WTC11 (cell line): ENCODE measurements at places on chromosomes 7 and 10.

- H3K4me3 ChIP-seq, result no peak overlapping the region
- DNase-seq, result no peak
- no peaks in the 10 kb centered on the region for H3K27me3 ChIP-seq
Measured at GRCh38 chr10:47368431-47369180, 15.5 kb downstream of the ZNF488 start.

- DNase-seq, result no peak
- H3K36me3 ChIP-seq, result no peaks in the 10 kb centered on the region
- no peak overlapping the region for H3K4me3 ChIP-seq
- no peaks in the 10 kb centered on the region for H3K27me3 ChIP-seq
- H3K27ac ChIP-seq, result no peak overlapping the region
- peaks cover 21% of the 10 kb centered on the region for H3K4me1 ChIP-seq
Measured at GRCh38 chr7:15667991-15668390, 18.5 kb downstream of the MEOX2 start.

DNA sequence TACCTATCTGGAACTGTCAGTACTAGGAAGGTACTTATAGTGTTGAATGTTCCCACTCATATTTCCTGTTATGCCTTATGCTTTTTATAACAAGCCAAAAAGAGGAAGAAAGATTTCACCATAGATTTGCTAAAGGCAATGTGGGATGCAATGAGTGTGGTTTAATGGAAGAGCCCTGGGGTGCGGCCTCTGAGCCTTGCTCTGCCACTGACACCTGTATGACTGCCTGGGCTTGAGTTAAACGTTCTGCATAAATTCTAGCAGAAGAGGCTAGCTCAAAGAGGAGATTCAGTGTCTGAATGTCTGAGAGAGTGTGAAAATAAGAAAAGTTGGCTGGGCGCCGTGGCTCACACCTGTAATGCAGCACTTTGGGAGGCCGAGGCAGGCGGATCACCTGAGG, 143.8 kb downstream of the TPST1 start:
- H3K36me3 ChIP-seq, result no peaks in the 10 kb centered on the region
- peak overlapping the region; percentile 81; the same call in 1 of the 2 replicates for H3K27ac ChIP-seq
- peaks cover 14% of the 10 kb centered on the region for H3K4me1 ChIP-seq
- no peak overlapping the region for H3K4me3 ChIP-seq
- no peaks in the 10 kb centered on the region for H3K27me3 ChIP-seq
- DNase-seq, result no peak

GRCh38 chr10:128657548-128657947, 531.3 kb upstream of the MKI67 start:
- no peak overlapping the region for H3K4me3 ChIP-seq
- no peak overlapping the region for H3K27ac ChIP-seq
- H3K36me3 ChIP-seq, result no peaks in the 10 kb centered on the region
- no peaks in the 10 kb centered on the region for H3K27me3 ChIP-seq
- 0 out of 2 replicates have a peak, but pooled peaks cover 3% of the 10 kb centered on the region for H3K4me1 ChIP-seq

DNA sequence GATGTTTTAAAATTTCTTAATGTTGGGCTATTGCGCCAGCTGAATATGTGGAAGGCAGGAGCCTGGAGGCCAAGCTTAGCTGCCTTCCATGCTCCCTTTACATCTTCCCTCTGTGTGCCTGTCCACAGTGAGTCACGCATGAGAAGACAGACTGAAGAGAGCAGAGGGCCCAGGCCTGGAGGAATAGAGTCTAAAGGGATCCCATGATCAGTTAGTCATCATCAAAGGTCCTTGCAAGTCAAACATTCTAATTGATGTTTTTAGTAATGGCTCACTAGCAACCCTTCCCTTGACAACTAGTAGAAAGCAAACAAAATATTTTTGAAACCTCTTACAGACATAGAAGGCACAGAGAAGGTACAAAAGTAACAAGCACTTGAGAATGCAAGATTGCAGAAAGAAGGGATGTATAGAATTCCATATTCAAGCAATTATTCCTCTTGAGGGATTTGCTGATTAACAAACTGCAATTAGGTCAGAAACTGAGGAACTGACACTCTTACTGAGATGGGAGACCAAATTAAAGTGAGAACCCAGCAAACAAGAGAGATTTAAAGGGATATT, 30.7 kb upstream of the APBB1IP start:
- H3K36me3 ChIP-seq, result no peaks in the 10 kb centered on the region
- no peak overlapping the region for H3K4me3 ChIP-seq
- no peak for DNase-seq
- no peaks in the 10 kb centered on the region for H3K27me3 ChIP-seq
- no peaks in the 10 kb centered on the region for H3K4me1 ChIP-seq

- H3K4me3 ChIP-seq, result no peak overlapping the region
- peaks cover 26% of the 10 kb centered on the region for H3K4me1 ChIP-seq
- no peak overlapping the region for H3K27ac ChIP-seq
- H3K27me3 ChIP-seq, result peaks cover 11% of the 10 kb centered on the region
- DNase-seq, result no peak
Measured at GRCh38 chr10:101308051-101308450, 45.9 kb upstream of the BTRC start.

- H3K27ac ChIP-seq, result no peak overlapping the region
- peaks cover 15% of the 10 kb centered on the region for H3K36me3 ChIP-seq
- DNase-seq, result no peak
Measured at GRCh38 chr10:31918671-31919409, 9.8 kb downstream of the ARHGAP12 start.

DNA sequence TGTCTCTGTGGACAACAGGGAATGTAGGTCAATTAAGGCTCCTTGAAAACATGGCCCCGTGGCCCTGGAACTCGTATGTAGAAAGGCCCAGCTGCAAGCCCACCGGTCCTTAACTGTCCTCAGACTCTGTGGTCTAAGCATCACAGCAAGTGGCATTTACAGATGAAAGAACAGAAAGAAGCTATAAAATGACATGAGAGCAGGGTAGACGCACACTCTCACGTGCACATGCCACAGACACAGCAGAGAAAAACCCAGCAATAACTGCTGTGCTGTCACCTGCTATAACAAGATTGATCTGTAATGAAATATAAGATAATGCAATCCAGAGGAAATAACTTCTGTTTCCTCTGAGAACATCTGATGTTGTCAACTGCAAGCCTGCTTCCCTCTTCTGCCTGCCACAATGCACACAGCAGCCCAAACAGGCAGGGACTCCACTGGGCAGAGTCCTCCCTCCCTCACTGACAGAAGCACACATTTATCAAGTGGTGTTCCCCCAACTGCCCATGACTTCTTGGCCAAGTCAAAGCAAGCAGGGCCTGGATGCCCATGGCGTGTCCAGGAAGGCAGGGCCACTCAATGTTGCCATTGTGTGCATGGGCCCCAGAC, 63.9 kb downstream of the GFRA1 start:
- H3K4me3 ChIP-seq, result no peak overlapping the region
- H3K4me1 ChIP-seq, result no peaks in the 10 kb centered on the region
- no peak overlapping the region for H3K27ac ChIP-seq
- H3K36me3 ChIP-seq, result no peaks in the 10 kb centered on the region

GRCh38 chr10:73802276-73802991, 9.0 kb downstream of the NDST2 start:
- no peaks in the 10 kb centered on the region for H3K27me3 ChIP-seq
- H3K27ac ChIP-seq, result no peak overlapping the region
- no peak for DNase-seq
- H3K36me3 ChIP-seq, result peaks cover 53% of the 10 kb centered on the region
- H3K4me3 ChIP-seq, result no peak overlapping the region
- H3K4me1 ChIP-seq, result no peaks in the 10 kb centered on the region

DNA sequence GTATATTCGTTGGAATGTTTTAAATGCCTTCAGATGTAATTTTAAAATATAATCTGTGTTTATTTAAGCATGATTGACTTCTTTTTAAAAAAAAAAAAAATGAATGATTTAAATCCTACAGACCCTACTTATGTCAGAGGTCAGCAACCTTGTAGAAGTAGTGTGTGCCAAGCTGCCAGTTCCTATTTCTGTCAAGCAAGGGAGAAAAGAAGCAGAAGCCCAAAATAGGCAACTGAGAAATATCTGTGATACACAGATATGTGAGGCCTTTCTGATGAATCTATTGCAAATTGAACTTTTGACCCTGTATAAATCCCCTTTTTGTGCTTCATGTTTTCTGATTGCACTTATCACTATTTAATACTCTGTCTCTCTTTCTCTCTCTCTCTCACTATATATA, 199.5 kb downstream of the LRRN3 start:
- H3K4me1 ChIP-seq, result no peaks in the 10 kb centered on the region
- no peak overlapping the region for H3K27ac ChIP-seq
- no peak for DNase-seq
- peaks cover 12% of the 10 kb centered on the region; the same call in 1 of the 2 replicates for H3K36me3 ChIP-seq

- no peak for DNase-seq
- no peaks in the 10 kb centered on the region for H3K36me3 ChIP-seq
- no peak overlapping the region for H3K4me3 ChIP-seq
- H3K27ac ChIP-seq, result no peak overlapping the region
- peaks cover 10% of the 10 kb centered on the region for H3K4me1 ChIP-seq
- no peaks in the 10 kb centered on the region for H3K27me3 ChIP-seq
Measured at GRCh38 chr7:7699970-7700369, 18.4 kb downstream of the RPA3 start.

DNA sequence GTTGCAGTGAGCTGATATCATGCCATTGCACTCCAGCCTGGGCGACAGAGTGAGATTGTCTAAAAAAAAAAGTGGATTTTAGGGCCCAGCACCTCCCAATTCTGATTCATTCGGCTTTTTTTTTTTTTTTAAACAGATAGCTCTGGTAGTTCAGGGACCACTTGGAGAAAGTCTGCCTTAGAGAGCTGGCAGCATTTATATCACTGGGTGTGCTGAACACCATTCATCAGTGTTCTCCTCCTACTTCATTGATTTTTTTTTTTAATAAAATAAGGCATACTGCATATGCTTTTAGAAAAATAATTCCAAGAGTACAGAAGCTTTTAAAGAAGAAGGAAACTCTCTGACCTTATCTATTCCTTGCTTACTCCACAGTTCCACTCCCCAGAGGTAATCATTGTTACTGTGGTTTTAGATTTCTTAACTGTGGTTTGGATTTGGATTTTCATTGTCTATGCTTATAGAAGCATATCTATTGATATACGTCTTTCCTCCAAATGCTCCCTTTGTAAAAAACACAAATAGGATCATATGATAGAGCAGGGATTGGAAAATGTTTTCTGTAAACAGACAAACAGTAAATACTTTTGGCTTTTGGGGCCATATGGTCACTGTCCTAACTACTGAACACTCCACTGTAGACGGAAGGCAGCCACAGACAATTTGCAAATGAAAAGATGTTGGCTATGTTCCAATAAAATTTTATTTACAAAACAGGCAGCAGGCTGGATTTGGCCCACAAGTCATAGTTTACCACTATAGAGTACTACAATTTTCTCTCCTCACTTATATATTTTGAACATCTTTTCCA, 21.1 kb upstream of the SAR1A start:
- H3K27ac ChIP-seq, result no peak overlapping the region
- H3K36me3 ChIP-seq, result no peaks in the 10 kb centered on the region
- no peaks in the 10 kb centered on the region for H3K27me3 ChIP-seq
- DNase-seq, result no peak
- H3K4me3 ChIP-seq, result no peak overlapping the region

DNA sequence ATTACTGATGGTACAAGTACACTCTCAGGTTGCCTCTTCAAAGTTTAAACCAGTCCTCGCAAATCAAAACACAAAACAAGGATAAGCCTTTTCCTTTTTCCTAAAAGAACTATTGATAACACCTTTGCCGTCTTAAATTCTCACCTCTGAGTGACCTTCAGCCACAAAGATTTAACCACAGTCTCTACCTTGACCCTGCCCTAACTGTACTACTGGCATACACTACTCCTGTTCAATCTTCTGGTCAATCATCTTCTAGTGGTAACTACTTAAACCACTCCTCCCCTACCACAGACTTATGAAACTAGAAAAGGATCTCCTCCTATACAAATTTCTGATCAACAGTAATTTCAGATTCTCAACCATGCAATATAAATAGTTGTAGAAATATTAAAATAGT, 15.1 kb downstream of the UPF2 start:
- no peaks in the 10 kb centered on the region for H3K27me3 ChIP-seq
- H3K4me3 ChIP-seq, result no peak overlapping the region
- H3K36me3 ChIP-seq, result peaks cover 36% of the 10 kb centered on the region
- peaks cover 11% of the 10 kb centered on the region for H3K4me1 ChIP-seq
- peak overlapping the region; percentile 44; the same call in 1 of the 2 replicates for H3K27ac ChIP-seq
- no peak for DNase-seq

DNA sequence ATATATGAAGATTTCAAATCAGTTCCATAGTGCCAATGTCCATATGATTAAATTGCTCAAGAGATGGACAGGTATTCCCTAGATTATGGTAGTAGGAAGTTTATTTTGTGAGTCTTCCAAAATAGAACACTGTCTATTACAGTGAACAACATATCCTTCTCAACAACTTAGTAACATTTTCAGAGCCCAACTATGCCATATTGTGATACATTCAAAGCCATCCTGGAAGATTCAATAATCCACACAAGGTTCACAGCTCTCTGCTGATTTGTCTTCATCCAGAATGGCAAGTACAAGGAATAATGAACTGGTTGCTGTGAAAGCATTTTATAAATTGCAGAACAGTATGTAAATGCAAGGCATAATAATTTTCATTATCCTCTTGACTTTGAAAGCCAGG, 213.9 kb downstream of the CHRM2 start:
- H3K4me1 ChIP-seq, result peaks cover 4% of the 10 kb centered on the region; the same call in 1 of the 2 replicates
- H3K36me3 ChIP-seq, result no peaks in the 10 kb centered on the region
- no peak for DNase-seq
- H3K4me3 ChIP-seq, result no peak overlapping the region
- H3K27ac ChIP-seq, result no peak overlapping the region
- H3K27me3 ChIP-seq, result no peaks in the 10 kb centered on the region

DNA sequence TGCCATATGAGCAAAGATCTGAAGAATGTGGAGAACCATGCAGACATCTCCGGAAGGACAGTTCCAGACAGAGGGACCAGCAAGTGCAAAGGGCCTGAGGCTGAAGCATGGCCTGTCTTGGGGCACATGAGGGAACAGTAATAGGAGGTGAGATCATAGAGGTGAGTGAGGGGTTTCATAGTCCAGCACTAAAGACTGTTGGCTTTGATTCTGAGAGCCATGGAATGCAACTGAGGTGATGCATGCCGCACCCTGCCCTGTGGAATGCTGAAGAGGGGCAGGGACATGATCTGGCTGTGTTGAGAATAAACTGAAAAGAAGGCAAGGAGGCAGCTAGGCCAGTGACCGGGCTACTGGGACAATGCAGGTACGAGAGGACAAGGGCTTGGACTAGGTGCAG, 253.1 kb upstream of the KLF14 start:
- no peak overlapping the region for H3K4me3 ChIP-seq
- H3K27me3 ChIP-seq, result no peaks in the 10 kb centered on the region
- no peak for DNase-seq
- H3K27ac ChIP-seq, result 0 out of 2 replicates have a peak overlapping the region, but pooled peaks have one; percentile 14
- no peaks in the 10 kb centered on the region for H3K36me3 ChIP-seq

DNA sequence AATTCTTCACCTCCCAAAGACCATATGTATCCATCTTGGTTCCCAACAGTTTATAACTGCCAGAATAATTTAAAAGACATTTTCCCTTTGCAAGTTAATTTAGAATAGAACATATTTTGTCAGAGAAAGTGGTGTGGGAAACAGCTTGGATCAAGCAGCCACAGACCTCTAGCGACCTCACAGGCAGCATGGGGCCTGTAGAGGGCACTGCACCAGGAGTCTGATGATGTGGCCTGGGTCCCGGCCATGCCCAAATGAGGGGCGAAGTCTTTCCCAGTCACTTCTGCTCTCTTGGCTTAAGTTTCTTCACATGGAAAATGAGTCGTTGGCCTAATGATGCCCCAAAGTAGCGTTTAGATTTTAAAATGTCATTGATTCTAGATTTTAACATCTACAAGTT, 243.2 kb downstream of the SDK1 start:
- H3K27me3 ChIP-seq, result no peaks in the 10 kb centered on the region
- no peaks in the 10 kb centered on the region for H3K36me3 ChIP-seq
- H3K4me3 ChIP-seq, result no peak overlapping the region
- peak; percentile 57 for DNase-seq
- H3K4me1 ChIP-seq, result peaks cover 22% of the 10 kb centered on the region
